ENCODE measurements at places on chromosomes 16 and 17.

GRCh38 chr17:57436565-57436964 lies 180.2 kb downstream of the MSI2 start:
- no peak for DNase-seq

DNA sequence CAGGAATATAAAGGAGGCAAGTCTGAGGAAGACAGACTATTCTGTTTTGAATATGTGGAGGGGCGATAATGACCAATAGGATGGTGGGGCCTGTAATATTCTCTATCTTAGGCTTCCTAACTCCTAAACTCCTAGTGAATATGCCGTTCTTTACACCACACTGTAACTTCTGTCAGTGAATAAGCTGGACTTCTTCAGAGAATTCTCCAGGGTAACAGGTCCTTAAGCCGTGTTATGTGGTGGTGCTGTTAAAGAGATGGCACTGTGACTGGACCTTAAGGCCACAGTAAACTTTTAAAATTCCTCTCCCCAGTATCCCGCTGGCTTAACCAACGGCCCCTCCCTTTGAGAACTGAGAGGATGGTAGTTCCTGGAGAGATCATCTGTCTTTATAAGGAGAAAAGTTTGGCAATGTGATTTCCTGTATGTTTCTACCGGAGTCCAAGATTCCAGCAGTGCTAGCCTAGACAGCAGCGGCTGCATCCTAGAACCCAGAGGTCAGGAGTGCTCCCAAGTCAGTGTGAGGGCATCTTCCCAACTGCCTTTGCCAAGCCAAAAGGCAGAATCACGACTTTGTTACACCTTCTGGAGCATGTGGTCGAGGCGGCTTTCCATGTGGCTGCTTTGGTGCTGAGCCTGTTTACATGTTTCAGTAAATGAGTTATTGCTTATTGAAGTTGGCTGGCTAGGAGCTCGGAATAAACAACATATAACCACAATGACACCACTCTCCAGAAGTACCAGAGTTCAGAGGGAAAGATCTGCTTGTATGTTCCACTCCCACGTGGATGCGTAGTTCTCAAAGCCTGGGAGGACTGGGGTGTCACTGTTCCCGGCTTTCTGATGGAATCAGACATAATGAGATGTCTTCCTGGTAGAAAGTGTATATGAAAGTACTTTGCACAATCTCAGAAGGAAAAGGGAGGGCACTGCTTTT lies 41.0 kb downstream of the TUBD1 start:
- DNase-seq: no peak

DNA sequence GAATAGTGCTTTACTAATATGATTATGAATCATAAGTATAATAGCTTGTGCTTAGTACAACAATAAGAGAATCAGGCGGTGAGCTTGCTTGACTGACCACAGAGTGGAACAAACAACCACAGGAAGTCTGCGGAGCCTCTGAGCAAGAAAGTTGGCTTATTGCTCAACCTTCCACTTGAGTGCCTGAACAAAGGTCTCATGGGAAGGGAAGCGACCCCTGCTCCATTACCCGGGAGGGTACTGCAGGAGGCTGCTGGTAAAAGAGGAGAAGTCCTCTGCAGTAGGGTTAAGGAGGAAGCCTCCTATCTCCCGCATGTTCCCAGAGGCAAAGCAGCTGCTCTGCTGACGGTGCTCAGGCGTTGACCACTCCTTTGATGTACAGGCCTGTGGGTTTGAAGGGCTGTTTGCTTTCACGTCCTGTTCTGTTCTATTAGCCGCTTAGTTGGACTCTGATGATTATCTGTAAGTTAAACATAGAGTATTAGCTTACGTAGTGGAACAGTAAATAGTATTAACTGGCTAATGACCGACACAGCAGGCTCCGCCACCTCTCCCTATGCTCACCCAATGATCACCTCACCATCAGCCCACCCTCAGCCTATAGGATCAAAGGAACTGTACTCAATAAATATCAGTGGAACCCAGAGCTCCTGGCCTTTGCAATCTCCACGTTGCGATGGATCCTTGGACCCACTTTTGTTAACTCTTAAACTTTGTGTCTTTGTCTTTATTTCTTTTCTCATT lies 17.5 kb downstream of the ALOX15B start:
- no peak for DNase-seq

GRCh38 chr17:65170839-65171238 lies 33.7 kb downstream of the RGS9 start:
- DNase-seq: no peak

DNA sequence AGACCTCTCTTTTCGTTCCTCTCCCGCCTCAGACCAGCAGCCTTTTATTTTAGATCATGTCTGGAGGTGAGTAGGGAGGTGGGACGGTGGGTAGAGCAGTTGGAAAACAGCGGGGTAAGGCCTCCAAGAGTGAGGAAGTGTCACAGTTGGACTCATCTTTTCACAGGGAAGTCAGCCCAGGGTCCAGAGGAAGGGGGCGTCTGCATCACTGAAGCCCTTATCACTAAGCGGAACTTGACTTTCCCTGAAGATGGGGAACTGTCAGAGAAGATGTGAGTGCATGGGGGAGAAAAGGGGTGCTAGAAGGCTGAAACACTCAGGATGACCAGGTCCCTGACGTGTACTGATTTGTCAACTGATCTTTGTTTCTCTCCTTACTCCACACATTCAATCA lies 461 bp downstream of the LRRC46 start:
- no peak for DNase-seq

GRCh38 chr16:307691-308312 lies 24.8 kb downstream of the PDIA2 start:
- no peak for DNase-seq

DNA sequence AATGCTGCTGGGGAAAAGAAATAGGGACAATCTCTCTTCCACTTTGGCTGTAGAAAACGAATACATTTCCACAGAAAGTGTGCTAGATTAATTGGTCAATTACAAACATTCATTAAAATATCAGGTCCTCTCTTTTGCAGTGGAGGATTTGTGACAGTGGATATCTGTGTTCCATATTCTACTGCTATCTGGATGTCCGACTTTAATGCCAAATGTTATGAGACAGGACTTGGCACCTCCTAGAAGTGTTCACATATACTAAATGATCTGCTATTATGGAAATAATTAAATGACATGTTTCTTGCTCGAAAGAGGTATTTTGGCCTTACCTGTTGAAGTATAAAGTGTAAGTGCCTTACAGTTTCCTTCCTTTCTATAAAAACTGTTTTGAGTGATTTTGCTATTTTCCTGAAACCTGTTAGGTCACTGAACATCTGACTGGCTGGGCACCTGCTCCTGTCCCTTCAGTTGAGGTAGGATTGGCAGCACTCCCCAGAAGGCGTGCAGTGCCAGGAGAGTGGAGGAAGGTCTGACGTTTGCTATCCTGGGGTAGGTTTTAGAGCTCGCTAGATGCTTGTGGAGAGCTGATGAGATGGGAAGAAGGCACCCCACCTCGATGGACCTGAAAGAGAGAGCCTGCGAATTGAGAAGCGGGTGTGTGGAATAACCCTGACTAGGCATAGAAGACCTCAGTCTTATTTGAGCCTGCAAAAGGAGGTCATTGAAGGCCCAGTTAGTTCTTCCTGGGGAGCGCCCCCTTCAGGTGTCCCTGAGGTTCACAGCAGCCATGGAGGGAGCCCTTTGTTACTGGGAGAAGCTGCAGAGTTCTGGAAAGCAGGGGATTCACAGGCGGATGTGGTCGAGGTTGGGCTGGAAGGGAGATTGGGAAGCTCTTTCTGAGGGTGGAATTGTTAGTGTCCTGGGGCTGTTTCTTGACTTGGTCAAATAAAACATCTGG lies 159.4 kb upstream of the ZNF267 start:
- no peak for DNase-seq

- DNase-seq: peak; percentile 35
Measured at GRCh38 chr17:7632492-7632894, 2.6 kb downstream of the SHBG start.

DNA sequence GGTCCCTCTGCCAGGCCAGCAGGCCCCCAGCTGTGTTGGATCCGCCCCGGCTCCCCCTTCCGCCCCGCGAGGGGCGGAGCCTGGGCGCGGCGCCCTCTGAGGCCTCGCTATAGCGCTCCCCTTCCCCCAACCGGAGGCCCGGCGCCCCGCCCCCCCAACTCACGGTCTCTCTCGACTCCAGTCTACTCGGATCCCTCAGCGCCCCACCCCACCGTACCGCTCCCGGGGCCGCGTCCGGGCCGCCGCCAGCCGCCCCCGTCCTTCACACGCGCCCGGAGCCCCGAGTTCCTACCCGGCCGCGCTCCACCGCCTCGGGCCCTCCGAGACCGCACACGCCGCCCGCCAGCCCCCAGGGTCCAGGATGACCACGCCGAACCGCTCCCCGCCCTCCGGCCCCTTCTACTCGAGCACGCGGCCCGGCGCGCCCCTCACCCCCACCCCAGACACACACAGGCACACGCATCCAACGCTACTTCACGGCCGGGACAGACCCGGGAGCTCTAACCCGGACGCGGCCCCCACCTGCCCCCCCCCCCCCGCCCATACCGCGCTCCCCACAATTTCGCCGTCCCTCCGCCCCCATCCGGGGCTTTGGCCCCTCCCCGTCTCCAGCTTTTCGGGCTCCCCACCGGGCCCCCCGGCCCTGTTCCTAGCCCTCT lies 1.4 kb downstream of the PHF23 start:
- peak; percentile 93 for DNase-seq

- DNase-seq: no peak
Measured at GRCh38 chr16:1731603-1732002, 25.6 kb downstream of the MAPK8IP3 start.

DNA sequence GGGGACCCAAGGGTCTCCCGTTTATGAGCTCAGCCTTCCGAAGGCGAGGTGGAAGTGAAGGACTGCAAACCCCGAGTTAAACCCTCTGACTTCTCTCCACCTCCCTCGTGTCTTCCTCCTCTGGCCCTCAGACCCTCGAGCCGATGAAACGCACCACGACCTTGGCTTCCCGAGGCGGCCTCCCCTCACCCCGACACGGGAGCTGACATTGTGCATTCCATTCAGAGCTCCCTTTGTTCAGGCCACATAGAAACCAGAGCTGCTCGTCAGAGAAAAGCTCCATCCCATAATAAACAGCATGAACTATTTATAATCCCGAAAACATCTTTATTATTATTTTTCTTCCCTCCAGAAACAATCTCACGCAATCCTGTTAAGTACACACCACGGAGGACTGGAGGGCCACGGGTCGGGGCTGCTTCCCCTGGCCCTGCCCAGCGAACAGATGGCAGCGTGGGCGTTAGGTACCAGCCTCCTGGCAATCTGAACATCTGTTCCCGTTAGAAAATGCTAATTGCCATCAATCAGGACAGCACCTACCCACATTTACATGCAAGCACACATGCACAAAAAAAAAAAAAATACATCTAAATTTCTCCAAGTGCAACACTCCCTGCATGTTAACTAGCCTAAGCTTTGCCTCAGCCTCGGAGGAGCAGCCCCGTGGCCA lies 145.7 kb downstream of the RBFOX3 start:
- no peak for DNase-seq

DNA sequence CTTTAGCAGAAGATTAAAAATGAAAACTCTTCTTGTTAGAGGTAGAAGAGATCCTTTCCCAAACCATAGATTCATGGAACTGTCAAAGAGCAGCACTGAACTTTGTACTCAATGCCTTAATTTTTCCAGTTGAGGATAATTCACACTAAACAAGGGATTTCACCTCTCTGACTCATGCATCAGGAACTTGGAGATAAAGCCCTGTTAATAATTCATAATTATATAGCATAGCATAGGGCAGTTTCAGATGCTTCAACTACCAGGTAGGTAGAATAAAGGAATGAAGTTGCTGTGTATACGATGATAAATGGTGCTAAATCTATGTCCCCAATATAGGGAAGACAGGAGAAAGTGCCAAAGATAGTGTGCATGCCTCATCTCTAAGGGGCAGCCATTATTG lies 450.4 kb downstream of the MAF start:
- no peak for DNase-seq

DNA sequence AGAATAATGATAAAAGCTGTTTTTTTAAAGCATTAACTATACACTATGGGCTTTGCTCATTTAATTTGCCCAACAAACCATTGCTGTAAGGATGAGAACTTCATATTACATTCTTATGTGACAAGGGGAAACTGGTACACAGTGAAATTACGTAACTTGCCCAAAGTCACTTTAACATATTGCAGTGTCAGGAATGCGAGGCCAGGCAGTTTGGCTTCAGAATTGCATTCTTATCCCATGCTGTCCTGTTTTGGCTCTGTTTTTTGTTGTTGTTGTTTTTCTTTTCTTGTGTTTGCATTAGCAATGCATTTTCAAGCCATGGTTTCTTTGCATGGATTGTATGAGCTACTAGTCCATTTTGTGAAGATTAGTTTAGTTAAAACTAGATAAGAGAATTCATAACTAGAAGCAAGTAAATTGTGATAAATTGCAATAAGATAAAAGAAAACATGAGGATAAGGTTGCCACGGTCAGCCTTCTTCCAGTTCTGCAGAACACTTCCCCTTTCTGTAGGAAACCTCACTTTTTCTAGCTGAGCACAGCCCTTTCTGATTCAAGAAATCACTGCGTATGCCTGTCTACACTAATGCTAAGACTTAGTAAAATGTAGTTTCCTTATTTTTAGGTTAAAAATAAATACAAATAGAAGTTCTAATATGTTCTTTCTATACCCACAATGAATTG lies 221.3 kb upstream of the KCNJ16 start:
- no peak for DNase-seq

DNA sequence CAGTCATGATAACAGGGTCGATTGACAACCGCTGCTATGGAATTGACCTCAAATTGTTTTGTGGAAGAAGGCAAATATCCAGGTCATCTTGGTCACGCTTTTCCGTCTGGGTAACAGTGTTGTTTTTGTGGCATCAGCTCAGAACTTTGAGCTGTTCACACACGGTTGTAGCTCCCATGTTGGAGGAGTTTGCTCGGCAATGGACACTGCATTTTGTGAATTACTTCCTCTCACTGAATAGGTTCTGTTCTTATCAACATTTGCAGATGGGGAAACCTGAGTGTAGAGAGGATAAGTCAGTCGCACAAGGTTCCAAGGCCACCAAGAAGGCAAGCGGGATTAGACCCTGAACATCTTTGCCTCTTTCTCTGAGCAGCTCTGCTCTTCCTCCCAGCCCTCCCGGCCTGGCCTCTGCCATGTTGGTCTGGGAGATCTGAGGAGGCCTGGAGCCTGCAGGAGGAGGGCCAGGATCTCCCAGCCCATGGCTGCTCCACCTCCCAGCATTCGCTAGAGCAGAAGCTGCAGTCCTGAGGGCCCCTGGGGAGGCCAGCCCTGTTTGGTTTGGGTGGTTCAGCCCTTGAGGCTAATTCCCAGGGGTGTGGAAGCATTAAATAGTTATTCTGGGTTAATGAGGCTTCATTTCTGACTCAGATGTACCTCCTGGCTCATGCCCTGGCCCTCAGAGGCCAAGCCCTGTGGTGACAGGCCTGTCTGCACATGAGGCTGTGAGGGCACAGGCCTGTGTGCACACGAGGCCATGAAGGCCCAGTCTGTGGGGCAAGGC lies 154.1 kb upstream of the PLCG2 start:
- DNase-seq: no peak

DNA sequence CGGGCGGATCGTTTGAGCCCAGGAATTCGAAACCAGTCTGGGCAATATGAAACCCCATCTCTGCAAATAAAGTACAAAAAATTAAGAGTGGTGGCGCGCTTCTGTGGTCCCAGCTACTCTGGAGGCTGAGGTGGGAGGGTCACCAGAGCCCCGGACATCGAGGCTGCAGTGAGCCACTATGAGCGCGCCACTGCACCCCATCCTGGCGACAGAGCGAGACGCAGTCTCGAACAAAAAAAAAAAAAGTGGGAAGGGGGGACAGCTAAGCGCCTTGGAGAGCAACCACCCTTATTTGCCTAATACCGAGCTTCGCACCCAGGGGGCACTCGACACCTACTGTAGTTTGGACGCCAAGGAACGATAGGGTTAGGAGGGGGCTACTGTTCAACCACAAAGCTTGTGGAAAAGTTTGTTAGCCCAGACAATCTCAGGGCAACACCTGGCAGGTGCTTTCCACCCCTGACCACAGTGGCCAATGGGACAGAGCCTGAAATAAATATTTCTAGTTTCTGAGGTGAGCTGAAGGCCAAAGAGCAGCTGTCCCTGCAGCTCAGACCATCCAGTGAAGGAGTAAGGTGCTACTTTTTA lies 847 bp upstream of the PSMC3IP start:
- DNase-seq: peak; percentile 73
